ENCODE measurements at places on chromosomes 2 and 18.
A peak's percentile ranks its signal among the peaks of the same experiment; 100 is the strongest.

- no peak for DNase-seq
Observed at GRCh38 chr2:181812106-181812743, 79.3 kb upstream of the ITPRID2 start.

DNA sequence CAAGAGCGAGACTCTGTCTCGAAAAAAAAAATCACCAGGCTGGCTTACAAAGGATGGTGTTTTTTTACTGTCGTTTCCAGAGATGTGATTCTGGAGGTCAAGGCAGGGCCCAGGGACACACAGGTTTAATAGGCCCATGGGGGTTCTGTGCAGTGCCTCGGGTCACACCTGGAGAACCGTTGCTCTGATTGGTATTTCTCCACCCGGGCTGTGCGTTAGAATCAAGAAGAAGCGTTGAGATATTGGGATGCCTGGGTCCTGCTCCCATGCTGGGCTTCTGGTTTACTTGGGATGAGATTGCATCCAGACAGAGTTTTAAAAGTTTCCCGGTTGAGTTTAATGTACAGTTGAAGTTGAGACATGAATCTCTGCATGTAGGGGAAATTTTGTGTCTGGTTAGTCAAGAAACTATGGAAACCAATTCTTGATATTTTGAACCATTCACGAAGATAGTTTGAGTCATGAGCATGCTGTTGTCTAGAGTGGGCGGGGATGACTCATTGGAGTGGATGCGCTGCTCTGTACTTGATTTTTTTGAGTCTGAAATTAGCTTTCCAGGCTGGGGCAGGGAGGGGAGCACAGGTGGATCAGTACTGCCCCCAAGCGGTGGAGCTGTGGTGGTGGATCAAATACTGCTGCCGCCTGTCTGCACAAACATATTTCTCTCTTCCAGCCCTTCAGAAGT lies 50.1 kb downstream of the GREB1 start:
- peak; percentile 65 for DNase-seq

DNA sequence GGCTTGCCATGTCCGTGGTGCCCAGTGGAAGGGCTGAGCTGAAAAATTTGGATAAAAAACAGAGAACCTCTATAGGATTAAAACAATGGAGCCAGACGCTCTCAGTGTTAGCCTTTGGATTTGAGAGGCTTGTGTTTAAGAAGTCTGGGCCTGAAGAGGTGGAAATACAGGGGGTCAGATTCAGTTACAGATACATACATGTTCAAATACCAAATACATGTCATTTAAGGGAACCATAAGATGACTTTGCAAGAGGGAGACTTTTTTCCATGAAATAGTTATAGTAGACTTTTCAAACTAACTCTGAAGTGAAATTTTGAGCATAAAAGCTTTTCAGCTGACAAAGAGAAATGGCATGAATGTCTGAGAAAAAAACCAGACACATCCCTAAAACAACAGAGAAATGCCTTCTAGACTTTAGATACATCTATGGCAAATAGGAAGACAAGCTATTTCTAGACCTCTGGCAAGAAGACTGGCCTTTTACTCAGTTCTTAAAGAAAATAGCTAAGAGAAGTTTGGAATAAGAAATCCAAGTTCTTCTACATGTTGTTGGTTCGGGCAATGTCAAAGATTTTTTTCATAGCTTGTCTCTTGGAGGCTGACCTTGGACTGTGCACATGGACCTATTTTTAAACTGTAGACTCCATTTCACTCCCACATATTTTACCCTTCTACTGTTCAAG lies 112.9 kb downstream of the LTBP1 start:
- no peak for DNase-seq

- DNase-seq: no peak
Observed at GRCh38 chr2:5074733-5075132, 617.5 kb upstream of the SOX11 start.

GRCh38 chr2:55771612-55772011 lies 78.0 kb upstream of the PNPT1 start:
- DNase-seq: no peak

GRCh38 chr2:71786291-71787107 lies 333.1 kb downstream of the DYSF start:
- no peak for DNase-seq

GRCh38 chr2:189143925-189144324 lies 35.6 kb downstream of the COL5A2 start:
- DNase-seq: no peak

- DNase-seq: no peak
Observed at GRCh38 chr2:69353360-69353759, 33.7 kb downstream of the GFPT1 start.

DNA sequence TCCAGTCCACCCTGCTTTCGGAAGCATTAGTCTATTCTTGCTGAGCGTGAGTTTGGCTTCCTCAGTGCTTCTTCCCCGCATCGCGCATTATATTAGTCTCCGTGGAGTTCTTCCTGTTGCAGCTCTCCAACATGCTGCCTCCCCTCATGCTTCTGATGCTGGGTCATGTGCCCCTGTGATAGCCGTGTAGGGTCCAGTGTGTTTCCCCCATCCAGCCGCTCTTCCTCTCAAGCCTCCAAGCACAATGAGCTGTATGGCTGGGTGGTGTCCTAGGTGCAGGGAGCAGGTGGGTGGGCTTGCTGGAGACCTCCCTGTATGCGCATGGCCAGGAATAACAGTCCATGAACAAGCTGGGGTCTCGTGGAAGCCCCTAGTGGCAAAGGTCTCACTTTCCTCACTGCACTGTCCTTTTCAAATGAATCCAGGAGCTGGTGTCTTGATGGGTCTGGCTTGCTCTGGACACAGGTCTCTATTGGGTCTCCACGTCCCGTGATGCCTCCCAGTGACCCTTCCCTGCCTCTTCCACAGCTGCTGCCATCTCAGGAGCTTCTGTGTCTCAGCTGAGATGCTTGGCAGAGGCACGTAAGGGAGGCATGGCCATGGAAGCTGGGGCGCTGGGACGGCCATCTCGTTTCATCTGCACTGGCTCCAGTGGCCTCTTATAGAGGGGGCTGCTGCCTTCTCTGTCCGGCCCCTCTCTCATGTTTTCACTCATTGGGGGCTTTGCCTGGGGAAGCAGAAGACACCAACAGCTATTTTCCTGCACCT lies 54.8 kb upstream of the HDAC4 start:
- no peak for DNase-seq

DNA sequence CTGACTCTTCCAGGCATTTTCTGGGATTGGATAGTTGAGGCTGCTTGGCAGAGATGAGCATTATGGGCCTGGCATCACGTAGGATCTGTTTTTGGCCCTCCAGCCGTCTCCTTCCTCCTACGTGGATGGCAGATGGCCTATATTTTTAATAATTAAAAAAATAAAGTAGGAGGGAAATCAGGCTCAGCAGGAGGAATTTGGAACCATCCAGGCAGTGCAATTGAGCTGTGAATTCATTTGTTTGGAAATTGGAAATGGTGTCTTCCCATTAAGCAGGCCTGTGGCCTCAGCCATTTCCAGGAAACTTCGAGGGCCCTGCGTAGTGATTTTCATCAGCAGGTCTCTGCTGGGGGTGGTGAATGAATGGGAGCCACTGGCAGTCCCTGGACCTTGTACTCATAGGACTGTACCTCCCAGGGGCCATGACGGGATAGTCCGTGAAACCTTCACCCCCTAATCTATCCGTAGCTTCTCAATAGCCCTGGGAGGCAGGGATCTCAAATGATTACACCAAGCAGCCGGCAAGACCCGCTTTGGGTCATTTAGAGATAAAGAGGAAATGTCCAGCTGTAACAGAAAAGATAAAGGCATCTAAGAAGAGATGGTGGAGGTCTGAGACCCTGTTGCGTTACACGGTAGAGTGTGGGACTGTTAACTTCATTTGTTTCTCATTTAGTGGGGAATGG lies 73.1 kb upstream of the TNP1 start:
- DNase-seq: no peak

DNA sequence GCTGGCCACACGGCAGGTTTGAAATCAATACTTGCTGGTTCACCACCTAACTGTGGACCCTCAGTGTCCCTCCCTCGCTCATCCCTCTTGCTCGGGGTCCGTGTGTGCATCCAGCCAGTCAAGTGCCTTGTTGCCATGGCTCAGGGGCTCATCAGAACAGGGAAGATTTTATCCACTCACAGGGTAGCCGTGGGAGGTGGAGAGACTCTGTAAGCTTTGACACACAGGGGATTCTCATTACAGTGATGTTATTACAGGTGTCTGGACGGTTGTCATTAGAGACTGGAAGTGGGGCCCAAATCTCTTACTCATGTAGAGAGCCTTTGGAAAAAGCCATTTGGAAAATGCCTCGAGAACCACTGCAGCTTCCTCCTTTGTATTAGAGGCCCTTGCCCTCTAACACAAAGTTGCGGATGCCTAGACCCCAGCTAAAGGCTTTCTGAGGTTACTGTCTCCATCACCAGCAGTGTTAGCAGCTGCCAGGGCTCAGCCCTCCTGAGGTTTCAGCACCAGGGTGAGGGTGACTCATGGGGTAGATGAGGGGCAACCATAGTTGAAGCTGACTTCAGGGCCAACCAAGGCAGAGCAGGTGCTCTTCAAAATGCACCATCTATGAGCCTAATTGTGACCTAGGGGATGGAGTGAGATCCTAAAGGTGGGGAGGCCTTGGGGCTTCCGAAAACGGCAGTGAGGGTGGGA lies 195.6 kb downstream of the CLIP4 start:
- DNase-seq: no peak

GRCh38 chr2:45750484-45750883 lies 99.0 kb downstream of the PRKCE start:
- DNase-seq: no peak

DNA sequence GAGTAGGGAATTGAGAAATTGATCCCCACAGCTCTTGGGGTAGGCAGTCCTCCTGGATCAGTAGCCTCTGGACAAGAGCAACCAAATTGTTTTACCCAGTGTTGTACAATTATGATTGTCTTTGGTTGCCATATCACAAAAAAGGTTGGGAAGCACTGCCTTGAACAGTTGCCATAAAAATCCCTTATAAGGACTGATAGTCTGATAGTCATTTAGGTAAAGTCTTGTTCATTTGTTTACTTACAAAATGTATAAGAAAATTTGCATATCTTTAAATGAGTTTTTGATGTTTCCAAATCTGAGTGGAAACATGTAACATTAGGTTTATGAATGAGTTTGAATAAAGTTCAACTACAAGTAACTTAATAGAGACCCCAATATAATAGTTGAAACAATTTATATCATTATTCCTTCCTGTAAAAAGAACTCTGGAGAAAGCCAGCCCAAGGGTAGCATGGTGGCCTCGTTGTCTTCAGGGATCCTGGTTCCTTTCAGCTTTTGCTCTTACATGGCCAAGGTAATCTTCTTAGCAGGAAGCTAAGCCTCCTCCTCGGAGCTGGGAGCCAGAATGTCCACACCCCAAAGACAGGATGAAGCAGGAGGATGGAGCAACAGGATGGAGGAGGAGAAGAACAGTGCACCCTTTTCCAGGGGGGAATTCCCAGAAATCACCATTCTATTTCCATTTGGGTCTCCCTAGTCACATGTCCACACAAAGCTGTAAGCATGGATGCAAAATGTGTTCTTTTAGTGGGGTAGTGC lies 35.7 kb upstream of the NEMP2 start:
- DNase-seq: no peak

- DNase-seq: no peak
Observed at GRCh38 chr2:88737385-88737784, 45.9 kb downstream of the RPIA start.

DNA sequence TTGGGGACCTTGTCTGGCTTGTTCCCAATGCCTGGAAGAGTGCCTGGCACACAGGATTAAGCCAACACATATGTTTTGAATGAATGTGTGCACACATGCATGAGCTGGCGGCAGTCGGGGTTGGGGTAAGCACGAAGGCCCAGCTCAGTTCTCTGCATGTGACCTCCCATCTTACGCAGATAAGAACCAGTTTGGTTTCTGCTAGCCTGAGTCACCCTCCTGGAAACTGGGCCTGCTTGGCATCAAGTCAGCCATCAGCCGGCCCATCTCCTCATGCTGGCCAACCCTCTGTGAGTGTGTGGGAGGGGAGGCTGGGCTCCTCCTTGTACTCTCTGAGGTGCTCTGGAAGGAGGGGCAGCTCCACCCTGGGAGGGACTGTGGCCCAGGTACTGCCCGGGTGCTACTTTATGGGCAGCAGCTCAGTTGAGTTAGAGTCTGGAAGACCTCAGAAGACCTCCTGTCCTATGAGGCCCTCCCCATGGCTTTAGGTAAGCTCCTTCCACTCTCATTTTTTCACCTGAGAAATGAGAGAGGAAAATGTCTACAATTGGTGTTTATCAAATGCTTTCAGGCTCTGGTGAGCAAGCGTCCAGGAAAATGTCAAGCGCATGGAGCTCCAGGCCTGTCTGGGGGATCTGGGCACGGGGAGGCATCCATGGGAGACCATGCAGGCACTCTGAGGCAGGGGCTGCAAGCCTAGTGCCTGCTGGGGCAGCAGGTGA lies 9.7 kb upstream of the IL1RN start:
- no peak for DNase-seq

DNA sequence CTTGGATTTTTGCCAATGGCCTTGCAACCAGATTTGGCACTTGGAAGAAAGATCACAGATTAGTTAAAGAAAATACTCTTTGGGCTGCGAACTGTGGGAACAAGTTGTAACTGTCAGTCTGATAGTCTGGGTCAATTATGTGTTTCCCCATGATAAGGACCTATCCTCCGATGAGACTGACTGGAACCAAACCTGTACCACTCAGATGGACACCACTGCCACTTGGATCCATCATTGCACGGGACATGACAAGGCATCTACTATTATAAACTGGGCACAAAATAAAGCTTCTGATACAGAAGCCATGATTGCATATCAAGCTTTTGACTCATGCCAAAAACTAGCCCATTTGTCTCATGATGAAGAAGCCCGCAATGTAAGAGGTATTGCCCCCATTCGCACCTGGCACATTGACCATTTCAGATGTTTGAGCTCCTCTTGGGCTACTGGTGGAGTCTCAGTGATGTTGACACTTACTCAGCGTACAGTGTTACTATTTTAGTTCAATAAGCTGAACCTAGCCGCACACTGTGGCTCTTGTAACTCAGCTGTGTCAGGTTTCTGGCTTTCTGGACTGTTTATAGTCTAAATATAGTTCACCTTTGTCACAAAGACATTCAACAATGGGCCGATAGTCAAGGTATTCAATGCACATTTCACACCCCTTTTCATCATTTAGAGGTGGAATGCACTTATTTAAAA lies 179.8 kb upstream of the RBBP8 start:
- no peak for DNase-seq

DNA sequence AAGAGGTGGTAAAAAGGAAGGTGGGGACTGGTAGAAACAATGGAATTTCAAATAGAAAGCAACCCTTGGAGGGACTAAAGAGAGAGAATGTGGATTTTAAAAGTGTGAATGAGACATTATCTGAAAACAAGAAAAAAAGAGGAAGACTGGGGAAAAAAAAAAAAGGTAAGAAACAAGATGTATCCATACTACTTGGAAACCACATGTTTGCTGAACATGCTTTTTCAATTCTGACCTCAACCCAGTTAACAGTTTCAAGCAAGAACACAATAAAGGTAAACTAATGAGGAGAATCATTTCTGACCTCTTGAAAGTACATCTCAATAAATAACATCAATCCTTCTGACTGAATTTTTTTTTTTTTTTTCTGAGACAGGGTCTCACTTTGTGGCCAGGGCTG lies 2.6 kb downstream of the FARSB start:
- DNase-seq: no peak

All from activated T-cell treated with anti-CD3 and anti-CD28 coated beads, Interleukin-2, amount 50 U/mL, for 4 hours (primary cell).